Muscle of back (tissue), 13 donors: ENCODE measurements at places on chromosomes 7 and 10. TPM values are rescaled to one million over a fixed set of nuclear protein-coding genes. Genes with fewer than 3 reads are reported as not detected.

PHYHIPL gene
- polyA plus RNA-seq = 4.4 TPM

DNA sequence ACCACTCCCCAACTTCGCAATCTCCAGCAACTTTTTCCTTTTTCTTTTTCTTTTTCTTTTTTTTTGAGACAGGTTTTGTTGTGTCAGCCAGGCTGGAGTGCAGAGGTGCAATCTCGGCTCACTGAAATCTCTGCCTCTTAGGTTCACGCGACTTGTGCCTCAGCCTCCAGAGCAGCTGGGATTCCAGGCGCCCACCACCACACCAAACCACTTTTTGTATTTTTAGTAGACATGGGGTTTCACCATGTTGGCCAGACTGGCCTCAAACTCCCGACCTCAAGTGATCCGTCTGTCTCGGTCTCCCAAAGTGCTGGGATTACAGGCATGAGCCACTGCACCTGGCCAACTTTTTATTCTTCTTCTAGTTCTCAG, 55.0 kb downstream of the KIAA1549 start:
- DNase-seq = no peak

GRCh38 chr7:1225441-1226185, 7.1 kb upstream of the UNCX start:
- DNase-seq = peak; percentile 58

DNA sequence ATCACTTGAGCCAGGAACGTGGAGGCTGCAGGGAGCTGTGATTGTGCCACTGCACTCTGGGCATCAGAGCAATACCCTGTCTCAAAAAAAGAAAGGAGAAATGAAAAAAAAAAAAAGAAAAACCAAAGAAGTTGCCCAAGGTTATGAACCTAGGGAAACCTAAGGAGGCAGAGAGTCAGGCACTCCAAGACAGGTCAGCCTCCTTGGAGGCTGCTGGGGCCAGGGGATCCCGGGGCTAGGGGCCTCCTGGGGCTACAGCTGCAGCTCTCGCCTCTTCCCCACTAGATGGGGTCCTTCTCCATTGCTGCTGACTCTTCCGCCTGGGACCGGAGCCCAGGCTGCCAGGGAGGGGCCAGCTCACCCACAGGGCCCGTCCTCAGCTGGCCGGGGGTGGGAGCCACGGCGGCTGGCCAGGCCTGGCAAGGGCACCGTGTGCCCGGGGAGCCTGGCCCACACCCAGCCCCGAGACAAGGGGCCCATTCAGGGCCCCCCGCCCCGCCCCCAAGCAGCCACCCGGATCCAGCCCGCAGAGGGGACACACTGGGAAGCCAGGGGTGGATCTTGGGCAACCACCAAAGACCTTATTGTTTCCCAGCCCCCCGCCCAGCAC, 1.7 kb upstream of the SPACDR start:
- DNase-seq = peak; percentile 74

DNA sequence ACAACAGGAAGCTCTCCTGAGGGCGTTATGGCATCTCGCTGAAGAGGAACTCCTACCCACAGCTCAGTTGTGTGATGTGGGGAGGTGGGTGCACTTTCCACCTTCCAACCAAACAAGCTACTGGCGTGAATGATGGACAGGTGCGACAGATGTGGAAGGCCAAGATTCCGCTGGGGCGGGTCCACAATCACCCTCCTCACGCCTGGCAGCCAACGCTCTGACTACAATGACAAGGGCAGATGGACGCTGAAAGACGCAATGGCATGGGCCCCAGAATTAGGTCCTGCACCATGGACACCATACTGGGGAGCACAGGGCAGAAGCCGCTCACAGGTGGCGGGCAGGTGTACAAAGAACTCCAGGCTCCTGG, 282.5 kb downstream of the PRPF18 start:
- no peak for DNase-seq
